Cortex of kidney (tissue), 1 donor: ENCODE measurements at places on chromosomes 16 and 17.

DNA sequence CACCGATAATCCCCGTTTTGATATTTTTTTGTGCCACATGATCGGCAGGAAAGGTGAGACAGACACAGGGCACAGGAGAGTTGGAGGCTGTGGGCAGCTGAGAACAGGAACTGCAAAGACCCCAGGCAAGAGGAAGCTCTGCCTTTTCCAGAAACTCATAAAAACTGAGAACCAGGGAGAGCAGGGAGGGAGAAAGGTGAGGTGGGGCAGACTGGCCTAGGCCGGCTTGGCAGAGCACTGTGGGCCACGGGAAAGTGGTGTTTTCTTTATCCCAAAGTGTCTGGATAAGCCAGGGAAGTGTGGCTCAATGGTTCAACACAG lies 11.8 kb upstream of the AXIN2 start:
- DNase-seq = no peak

- no peak for DNase-seq
These were observed 56.9 kb downstream of the CYB5D2 start for GRCh38 chr17:4199818-4200402.

- DNase-seq = no peak
These were observed 254.3 kb downstream of the WWOX start for GRCh38 chr16:78353640-78354275.

DNA sequence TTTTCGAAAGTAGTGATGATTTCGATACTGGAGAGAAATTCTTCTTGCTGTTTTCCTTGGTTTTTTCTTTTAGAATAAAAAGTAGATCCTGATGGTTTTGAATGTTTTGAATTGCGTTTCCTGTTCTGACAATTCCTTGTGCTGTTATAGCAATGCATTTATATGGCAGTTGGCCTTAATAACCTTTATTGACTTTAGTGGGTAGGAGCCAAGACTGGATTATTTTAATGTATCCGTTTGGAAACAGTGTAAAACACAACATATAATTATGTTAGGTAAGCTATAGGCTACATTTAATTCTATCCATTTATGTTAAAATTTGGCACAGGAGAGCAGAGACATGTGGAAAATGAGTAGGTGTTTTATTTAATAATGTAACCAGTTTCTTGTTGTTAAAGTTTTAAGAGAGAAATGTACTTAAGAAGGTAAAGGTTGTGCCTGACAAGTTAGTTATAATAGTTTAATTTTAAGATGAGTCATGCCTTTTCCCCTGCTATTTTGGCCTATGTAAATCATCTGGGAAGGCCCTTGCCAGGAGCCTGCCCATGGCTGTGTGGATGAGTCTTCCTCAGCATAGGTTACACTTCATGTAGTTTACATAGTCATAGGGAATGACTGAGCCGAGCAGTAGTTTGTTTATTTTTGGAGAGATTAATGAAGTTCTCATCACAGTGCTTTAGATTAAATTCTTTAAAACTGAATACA lies 189.9 kb downstream of the FTO start:
- no peak for DNase-seq

GRCh38 chr16:268141-269053 lies 7.3 kb downstream of the RGS11 start:
- no peak for DNase-seq

DNA sequence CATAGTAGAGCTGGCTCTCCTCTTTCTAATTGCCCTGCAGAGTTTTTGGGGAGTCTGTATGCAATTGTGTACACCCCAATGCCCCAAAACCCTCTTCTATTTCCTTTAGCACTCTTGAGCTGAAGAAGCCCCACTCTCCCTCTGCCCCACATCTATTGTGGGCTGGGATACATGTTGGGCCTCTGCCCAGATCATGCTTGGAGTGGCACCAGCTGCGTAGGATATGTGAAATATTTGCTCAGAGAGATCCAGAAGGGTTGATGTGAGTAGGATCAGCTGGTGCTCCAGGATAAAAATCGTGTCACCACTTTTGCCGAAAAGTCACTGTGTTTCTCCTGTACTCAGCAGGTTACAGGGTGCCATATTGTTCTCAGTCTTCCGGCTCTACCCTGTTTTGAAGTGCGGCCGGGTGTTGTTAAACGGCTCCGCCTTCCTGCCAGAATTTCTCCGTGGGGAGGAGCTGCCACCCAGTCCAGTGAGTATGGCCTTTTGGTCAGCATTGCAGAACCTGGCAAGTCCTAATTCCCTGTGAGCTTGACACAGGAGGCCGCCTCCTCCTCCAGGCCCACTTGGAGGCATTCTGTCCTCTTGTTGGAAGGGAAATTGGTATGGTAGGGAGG lies 664.5 kb downstream of the WWOX start:
- no peak for DNase-seq

GRCh38 chr16:49127103-49127502 lies 154.5 kb downstream of the CBLN1 start:
- DNase-seq = no peak

DNA sequence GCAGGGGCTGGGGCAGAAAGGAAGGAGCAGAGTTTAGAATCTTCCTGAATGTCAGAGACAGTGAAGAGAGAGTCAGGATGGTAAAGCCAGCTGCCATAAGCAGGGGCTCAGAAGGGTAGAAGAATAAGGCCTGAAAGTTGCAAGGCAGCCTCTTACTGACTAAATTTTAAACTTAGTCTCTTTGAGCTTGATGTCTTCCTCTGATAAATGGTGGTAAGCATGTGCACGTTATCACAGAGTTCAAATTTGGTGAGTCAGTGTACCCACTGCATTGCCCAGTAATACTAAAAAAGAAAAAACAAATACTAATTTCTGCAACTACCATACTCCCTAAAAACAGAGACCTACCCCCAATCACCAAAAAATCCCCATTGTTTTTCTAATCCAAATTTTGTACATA lies 45.2 kb downstream of the SIAH1 start:
- no peak for DNase-seq

DNA sequence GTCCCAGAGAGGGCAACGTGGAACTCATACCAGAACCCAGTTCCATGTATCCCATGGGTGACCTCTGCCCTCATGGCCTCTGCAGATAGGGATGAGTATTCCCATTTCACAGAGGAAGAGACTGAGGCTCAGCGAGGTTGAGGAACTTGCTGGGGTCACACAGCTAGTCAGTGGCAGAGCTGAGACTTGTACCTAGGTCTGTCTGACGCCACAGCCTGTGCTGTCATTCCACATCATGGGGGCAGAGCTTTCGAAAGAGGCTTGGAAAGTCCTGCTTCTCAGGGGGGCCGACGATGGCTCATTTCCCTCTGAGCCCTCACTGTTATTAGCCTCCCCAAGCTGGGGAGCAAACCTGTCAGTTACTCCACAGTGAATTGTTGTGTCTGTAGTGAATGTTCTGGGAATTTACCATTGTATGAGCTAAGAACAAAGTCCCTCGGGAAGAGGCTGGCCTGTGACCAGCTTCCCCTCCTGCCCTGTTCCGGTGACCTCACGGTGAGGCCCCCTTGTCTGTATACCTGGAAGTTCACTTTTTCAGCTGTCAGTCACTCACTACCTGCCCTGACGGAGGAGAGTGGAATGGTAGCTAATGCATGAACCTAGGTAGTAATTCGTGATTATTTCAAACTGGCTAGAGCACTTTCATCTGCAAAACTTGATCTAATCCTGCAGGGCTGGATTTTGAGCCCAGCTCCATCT lies 8.9 kb downstream of the METTL22 start:
- DNase-seq = no peak

- DNase-seq = no peak
These were observed 10.9 kb downstream of the HS3ST6 start for GRCh38 chr16:1907226-1907860.

DNA sequence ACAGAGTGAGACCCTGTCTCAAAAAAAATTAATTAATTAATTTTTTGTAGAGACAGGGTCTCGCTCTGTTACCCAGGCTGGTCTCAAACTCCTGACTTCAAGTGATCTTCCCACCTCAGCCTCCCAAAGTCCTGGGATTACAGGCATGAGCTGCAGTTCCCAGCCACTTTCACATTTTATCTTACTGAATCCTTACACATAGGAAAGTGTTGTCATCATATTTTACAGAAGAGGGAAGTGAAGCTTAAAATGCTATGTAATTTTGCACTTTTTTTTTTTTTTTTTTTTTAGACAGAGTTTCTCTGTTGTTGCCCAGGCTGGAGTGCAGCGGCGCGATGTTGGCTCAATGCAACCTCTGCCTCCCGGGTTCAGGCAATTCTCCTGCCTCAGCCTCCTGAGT lies 21.1 kb upstream of the ZNF629 start:
- DNase-seq = no peak

GRCh38 chr17:31497994-31498826 lies 106.7 kb downstream of the RAB11FIP4 start:
- DNase-seq = no peak

DNA sequence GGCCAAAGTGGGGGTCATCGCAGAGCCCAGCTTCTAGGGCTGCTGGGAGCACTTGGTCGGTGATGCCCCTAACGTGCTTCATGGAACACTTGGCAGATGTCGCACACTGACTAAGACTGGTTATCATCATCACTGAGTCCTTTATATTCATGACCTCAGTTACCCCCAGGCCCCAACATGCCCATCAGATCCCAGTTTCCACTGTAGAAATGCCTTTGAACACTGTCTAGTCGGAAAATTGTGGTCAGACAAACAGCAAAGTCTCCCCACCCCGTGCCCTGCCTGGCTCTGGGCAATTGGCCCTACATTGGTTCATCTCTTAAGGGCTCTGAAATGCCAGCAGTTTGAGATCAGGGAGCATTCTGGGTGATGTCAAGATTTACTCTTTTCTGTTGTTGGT lies 51.3 kb downstream of the NKD1 start:
- DNase-seq = no peak

- DNase-seq = no peak
These were observed 19.9 kb downstream of the CEP295NL start for GRCh38 chr17:78883089-78883532.

DNA sequence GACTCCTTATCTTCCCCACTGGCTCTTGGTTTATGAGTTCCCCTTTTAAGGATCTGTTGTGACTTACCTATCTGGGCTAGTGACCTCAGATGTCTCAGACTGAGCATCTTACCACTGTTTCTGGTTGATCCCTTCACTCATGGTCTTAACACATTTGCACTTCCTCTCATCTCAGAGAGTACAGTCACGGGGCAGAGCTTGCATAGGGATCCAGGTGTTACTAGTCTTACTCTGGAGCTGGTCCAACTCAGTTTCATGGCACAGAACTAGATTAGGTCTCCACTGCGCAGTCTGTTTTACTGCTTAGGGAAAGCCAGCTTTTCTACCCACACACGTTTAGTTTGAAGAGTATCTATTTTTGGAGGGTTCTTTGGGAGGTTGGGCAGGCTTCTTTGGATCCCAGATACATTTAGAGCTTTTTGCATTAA lies 10.2 kb downstream of the GABARAPL2 start:
- DNase-seq = no peak

- DNase-seq = no peak
These were observed 190.0 kb downstream of the C16orf95 start for GRCh38 chr16:87127061-87127765.

DNA sequence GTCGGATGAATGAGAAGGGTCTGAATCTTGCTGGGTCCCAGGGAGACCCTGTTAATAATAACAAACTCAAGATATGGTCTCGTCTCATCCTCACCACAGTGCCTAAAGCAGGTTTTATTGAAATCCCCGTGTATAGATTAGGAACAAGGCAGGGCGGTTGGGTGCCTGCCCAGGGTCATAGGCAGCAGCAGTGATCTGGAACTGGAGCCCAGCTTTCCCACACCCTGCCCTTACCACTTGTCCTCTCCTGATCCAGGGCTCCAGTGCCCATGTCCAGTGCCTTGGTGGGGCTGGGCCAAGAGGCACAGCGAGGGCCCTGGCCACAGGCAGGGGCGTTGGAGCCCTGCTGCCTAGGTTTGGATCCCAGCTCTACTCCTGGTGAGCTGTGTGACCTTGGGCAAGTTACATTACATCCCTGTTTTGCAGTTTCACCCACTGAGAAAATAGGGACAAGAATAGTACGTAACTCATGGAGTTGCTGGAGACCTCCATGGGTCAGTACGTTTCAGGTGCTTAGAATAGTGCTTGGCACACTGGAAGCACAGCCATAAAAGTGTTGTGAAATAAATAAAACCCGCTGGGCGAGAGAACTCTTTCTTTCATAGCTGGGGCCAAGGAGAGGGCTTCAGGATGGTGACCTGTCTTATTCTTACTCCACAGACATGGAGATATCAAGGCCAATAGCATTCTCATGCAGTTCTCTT lies 13.9 kb downstream of the SOCS3 start:
- DNase-seq = no peak

- no peak for DNase-seq
These were observed 5.9 kb downstream of the TOP2A start for GRCh38 chr17:40411821-40412220.

DNA sequence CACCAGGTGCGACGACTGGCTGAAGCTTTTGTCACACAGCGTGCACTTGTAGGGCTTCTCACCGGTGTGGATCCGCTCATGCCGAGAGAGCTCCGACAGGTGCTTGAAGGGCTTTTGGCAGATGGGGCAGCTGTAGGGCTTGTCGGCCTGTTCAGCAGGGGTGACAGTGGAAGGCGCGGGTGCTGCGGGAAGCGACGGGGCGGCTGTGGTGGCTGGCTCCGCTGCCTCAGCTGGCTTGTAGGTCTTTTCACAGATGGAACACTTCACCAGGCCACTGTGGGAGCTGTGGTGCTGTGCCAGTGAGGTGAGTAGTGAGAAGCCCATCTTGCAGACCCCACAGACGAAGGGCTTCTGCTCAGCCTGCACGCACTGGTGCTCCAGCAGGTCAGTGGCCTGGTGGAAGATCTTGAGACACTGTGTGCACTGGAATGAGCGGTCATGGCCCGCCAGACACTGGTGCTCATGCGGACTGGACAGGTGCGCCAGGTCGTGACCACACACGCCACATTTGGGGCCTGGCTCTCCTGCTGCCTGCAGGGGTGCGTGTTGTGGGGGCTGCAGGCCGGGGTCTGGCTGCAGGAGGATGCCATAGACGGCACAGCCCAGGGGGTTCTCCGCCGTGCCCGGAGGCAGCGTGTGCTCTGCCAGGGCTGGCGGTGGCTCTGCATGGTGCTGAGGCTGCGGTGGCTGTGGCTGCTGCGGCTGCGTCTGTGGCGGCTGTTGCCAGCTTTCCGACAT lies 2.8 kb downstream of the ZNF319 start:
- DNase-seq = no peak

- DNase-seq = no peak
These were observed 55.9 kb upstream of the ZNF469 start for GRCh38 chr16:88326611-88327485.

DNA sequence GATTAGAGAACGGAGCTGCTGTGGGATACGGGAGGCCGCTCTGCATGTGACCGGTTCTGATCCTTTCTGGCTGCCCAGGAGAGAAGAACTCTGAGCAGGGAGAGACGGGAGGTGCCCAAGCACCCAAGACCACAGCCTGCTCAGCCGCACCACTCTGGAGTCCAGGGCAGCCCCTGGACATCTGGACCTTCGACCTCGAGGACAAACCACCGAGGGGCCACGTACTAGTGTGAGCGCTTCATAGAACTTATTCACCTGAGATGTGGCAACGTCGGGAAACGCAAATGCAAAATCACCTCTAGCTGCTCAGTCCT lies 5.9 kb downstream of the RNF166 start:
- no peak for DNase-seq

- no peak for DNase-seq
These were observed 124.2 kb upstream of the KCNJ16 start for GRCh38 chr17:69950701-69951418.
